ENCODE measurements at places on chromosomes 2 and 18.

DNA sequence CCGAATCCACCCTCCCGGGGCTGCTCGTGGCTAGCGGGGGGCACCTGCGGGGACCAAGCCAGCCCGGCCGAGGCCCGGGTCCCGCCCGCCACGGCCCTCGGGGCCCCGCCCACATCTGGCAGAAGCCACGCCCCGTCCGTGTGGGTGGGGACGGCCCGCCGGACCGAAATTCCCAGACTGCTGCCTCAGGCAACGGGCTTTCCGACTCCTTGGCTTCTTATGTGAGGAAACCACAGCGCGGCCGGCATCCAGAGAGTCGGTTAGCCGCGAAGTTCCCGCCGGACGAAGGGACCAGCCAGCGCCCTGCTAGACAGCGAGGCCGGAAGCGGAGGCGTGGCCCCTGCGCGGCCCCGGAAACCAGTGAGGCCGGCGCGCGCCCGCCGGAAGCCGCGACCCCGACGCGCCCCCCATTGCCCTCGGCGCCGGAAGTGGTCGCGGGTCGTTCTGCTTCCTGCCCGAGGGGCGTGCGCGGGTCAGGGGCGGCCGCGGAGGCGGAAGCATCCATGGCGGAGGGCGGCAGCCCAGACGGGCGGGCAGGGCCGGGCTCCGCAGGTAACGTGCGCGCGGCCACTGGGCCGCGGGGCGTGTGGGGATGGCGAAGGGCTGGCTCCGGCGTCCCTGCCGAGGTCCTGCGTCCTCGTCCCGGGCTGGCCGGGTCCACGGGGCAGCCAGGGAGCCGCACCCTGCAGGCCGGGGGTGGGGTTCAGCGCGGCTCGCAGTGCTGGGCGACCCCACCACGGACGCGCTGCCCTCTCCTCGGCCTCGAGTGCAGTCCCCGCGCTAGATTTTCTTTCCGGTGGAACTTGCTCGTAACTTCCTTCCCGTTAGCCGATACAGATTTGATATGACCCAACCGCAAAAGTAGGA is at the start of gene ASB1:
ASB1 (plus strand) TSS at position 360 of the 867 bp plus-strand sequence; CDS start at position 504, 144 bp downstream.
- DNase-seq, result peak; percentile 78

- no peak for DNase-seq
These were observed 35.6 kb downstream of the DAW1 start for GRCh38 chr2:227906991-227907390.

GRCh38 chr2:158502974-158503373 is 46.2 kb downstream of the PKP4 start:
- DNase-seq, result no peak

DNA sequence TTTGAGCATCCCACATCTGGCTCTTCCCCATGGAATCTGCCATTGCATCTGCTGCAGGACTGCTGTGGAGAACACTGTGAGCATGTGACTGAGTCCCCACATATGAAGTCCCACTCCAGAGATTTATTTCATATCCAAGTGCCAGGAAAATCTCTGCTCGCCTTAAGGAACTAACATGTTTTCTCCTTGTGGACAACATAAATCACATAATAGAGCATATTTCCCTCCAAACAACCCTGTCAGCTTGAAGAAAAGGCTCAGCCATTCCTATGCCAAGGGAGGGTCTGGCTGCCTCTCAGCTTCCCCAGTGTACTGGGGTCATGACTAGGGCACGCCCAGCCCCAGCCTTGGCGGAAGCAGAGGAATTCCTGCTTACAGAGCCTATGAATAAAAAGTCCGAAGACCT is 193.7 kb downstream of the DNER start:
- no peak for DNase-seq

DNA sequence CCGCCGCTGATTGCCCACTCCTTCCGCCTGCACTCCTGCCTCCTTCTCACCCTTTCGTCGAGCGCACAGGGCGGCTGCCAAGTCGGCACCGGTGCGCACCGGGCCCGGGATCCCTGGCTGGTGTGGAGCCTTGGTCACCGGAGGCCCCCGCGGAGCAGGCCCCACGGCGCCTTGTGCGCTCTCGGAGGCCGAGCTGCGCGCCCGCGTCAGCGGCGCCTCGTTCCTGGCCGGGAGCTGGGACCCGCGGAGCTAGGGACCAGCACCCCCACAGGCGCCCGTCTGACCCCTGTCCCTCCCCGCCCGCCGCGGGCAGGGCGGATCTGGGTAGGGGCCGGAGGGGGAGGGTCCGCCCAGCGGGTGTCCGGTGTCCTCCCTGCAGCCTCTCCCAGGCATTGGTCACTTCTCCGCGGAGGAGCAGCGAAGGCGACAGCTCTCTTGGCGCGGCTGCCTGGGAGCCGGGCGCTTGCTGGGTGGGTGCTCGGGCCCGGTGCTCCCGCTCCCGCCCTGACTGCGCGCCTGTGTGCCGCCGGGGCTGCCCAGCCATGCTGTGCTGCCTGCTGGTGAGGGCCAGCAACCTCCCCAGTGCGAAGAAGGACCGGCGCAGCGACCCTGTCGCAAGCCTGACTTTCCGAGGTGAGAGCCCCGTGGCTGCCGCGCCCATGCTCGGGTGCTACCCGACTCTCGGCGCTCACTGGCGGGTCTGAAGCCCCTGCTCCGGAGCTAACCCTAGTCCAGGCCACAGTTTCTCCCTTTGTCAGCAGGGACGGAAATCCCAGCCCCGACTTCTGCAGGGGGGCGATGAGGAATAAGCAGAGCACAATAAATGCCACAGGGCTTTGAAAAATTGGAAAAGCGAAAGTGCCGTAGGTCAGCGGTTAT is 13.2 kb downstream of the DYSF start:
- no peak for DNase-seq

DNA sequence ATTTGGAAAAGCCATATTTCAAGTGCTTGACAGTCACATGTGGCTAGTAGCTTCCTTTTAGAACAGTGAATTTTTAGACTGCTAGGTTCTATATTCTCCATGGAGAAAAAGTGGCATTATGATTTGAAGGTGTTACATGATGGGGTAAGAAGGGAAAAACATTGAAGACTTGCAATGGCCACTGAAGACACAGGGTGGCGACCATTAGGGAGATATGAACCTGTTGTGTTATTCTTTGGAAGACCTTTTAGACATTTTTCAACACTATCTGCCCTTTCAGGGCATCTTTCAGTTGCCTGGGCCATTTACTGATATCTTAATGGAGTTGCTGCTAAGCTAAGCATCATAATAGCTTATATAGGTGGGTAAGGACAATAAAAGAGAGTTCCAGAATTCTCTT is 1387.2 kb downstream of the SUCLG1 start:
- no peak for DNase-seq
